ENCODE measurements at places on chromosomes 7 and 10. TPM values are rescaled to one million over a fixed set of nuclear protein-coding genes. Genes with fewer than 3 reads are reported as not detected.

GRCh38 chr7:46939089-46939488 lies 642.8 kb downstream of the TNS3 start:
- no peak for DNase-seq

GRCh38 chr7:2996141-2996540 lies 47.5 kb downstream of the CARD11 start:
- DNase-seq: no peak

DNA sequence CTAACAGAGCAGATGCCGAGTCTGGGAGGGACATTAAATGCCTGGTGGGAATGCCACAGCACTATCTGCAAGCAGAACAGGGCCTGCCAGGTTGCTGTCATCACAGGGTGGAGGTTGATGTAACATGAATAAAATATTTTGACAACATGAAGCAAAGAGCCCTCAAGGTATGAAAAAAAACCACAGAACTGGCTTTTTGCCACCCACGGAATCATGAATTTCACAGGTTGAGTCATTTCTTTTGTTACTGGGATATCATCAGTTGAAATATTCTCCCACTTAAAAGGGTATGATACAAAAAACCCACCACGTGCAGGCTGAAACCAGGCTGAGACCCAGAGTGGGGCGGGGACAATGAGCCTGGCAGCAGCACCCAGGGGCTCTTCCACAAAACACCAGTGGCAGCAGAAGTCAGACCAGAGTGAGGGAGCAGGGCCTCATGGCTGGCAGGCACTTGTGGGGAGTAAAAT lies 220.1 kb downstream of the TNS3 start:
- DNase-seq: no peak

- no peak for DNase-seq
Observed at GRCh38 chr10:18196806-18197550, 56.8 kb downstream of the CACNB2 start.

UTF1 gene
- total RNA-seq: not detected

CHN2 gene
- 22.5 TPM for total RNA-seq

DNA sequence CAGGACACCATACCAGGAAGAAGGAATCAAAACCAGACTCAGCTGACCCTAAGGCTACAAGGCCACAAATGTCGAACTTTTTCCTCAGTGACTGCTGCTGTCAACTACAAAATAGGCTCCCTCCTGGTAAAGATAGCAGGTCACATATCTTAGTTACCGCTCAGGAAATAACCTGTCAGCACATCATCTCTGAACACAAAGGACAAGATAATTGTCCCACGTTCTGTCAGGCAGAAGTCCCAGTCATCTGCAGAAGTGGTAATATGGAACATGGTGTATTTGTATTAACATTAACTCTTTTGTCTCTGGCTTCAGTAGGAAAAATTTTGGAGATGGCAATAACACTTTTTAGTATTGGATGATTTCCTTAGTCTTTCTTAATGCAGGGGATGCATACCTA lies 630.2 kb upstream of the LRRTM3 start:
- DNase-seq: no peak

GRCh38 chr10:25902002-25902401 lies 32.0 kb upstream of the MYO3A start:
- no peak for DNase-seq

- peak; percentile 59 for DNase-seq
Observed at GRCh38 chr10:132911786-132912097, 30.6 kb downstream of the CFAP46 start.

- DNase-seq: no peak
Observed at GRCh38 chr10:71921324-71922027, 42.7 kb upstream of the CHST3 start.

- DNase-seq: no peak
Observed at GRCh38 chr7:155810770-155811559, 1.3 kb downstream of the SHH start.

- no peak for DNase-seq
Observed at GRCh38 chr7:36855330-36855729, 131.0 kb upstream of the AOAH start.

CISD1 gene
- total RNA-seq: 38.0 TPM

MNX1 gene
- 1.1 TPM for total RNA-seq

DNA sequence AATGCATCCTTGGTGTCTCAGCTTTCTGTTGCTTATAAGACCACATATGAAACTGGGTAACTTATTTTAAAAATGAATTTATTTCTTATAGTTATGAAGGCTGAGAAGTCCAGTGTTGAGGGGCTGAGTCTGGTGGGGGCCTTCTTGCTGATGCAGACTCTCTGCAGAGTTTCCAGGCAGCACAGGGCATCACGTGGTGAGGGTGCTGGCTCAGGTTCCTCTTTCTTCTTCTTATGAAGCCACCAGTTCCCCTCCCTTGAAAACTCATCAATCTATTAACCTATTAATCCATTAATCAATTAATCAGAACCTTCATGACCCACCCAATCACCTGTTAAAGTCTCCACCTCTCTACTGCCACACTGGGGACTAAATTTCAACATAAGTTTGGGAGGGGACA lies 595.6 kb upstream of the NRP1 start:
- no peak for DNase-seq

- no peak for DNase-seq
Observed at GRCh38 chr10:7438196-7438986, 27.6 kb upstream of the SFMBT2 start.

NPY gene
- total RNA-seq: not detected

DNA sequence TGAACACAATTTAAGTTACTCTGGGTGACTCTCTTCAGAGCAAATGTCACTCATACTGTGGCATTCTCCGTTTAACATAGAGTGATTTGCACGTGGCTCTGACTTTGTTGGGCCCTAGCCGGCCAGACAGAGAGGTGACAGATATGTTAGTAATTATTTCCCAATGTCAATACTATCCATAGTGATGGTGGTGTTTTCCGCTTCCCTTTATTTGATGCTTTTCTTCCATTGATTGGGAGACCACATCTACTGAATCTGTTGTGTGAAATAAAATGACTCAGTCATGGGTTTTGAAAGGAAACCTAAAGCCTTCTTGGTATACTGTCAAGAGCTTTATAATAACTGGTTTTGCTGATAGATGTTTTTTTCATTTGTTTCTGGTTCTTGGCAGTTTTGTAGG lies 7.4 kb downstream of the AVL9 start:
- DNase-seq: no peak

GRCh38 chr10:17831341-17831740 lies 22.2 kb downstream of the MRC1 start:
- no peak for DNase-seq

DNA sequence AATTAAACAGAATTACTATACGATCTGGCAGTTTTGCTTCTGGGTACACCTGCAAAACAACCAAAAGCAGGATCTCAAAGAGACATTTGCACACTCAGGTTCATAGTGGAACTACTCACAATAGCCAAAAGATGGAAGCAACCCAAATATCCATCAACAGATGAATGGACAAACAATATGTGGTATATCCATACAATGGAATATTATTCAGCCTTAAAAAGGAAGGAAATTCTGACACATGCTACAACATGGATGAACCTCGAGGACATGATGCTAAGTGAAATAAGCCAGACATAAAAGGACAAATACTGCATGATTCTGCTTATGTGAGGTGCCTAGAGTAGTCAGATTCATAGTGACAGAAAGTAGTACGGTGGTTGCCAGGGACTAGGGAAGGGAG lies 330.7 kb downstream of the PLXNA4 start:
- DNase-seq: no peak

- no peak for DNase-seq
Observed at GRCh38 chr10:61398366-61399129, 54.6 kb downstream of the TMEM26 start.

- DNase-seq: no peak
Observed at GRCh38 chr10:63266391-63267316, 133.5 kb downstream of the NRBF2 start.

DNA sequence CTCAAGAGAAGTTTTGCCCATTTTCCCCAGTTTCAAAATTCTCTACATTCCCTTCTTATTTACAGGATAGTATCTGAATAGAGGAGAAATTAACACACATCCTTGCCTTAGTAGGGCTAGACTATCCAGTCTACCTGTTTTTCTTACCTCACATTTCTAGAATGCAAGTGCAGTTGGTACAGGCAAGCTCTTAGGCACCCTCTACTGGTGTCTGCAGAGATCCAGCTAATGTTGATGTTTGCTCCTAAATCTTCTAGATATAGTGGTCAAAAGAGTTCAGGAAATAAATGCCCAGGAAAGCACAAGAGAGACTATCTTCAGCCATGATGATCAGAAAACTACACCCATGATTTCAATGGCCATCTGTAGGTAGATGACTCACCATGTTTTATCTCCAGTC lies 205.3 kb downstream of the HTR7 start:
- no peak for DNase-seq

- DNase-seq: no peak
Observed at GRCh38 chr7:6266699-6267098, 5.7 kb downstream of the CYTH3 start.

DNA sequence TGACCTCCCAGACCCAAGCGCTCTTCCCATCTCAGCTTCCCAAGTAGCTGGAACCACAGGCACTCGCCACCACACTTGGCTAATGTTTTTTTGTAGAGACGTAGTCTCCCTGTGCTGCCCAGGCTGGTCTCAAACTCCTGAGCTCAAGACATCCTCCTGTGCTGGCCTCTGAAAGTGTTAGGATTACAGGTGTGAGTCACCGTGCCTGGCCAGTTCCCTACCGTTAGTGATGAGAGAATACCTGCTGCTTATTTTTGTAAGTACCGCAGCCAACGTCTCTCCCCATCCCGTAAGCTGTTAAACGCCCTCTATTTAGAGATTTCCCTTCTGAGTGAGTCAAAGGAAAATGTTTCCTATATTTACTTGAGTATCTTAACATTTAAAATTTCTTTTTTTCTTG lies 38.5 kb upstream of the PDLIM1 start:
- DNase-seq: no peak

ZNF488 gene
- 0.09 TPM for total RNA-seq

NRCAM gene
- 20.6 TPM for total RNA-seq

DNA sequence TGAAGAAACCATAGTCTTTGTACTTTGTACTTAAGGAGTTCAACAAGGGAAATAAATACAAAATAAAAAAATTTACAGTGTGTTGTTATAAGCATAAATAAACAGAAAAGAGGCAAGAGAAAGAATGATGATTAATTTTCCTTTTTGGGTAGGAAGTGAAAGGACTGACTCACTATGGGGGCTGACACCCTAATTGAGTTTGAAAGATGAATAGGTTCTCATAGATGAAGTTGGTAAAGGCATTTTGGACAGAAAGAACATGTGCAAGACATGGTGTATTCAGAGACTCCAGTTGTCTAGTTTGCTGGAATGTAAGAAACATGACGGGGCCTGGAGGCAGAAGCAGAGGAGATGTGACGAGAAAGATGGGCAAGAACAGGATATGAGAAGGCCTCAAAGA lies 83.7 kb downstream of the VPS50 start:
- DNase-seq: no peak

DNA sequence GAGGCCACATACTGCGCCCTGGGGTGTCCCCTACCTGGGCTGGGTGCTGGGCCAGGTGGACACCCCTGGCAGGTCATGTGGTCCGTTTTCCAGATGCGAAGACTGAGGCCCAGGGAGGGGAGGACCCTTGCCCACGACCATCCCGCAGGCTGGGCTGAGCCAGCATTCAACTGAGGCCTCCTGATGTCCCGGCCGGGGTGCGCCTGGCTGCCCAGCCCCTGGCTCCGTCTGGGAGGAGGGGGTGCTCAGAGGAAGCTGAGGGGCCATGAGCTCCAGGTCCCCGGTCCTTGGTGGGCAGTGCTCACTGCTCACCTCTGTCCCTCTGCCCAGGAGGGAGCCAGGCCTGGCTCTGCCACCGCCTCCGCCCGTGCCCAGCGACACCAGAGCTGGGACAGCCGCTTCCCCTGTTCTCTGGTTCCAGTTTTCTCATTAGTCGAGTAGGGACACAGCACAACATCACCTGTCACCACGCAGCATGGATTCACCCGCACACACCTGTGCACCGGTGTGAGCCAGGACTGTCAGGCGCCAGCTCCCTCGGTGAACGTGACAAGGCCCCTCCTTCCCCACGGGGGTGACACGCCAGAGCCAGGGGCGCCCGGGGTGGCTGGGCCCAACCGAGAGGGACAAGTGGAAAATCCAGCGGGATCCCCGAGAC lies 139.7 kb downstream of the ELFN1 start:
- no peak for DNase-seq

DNA sequence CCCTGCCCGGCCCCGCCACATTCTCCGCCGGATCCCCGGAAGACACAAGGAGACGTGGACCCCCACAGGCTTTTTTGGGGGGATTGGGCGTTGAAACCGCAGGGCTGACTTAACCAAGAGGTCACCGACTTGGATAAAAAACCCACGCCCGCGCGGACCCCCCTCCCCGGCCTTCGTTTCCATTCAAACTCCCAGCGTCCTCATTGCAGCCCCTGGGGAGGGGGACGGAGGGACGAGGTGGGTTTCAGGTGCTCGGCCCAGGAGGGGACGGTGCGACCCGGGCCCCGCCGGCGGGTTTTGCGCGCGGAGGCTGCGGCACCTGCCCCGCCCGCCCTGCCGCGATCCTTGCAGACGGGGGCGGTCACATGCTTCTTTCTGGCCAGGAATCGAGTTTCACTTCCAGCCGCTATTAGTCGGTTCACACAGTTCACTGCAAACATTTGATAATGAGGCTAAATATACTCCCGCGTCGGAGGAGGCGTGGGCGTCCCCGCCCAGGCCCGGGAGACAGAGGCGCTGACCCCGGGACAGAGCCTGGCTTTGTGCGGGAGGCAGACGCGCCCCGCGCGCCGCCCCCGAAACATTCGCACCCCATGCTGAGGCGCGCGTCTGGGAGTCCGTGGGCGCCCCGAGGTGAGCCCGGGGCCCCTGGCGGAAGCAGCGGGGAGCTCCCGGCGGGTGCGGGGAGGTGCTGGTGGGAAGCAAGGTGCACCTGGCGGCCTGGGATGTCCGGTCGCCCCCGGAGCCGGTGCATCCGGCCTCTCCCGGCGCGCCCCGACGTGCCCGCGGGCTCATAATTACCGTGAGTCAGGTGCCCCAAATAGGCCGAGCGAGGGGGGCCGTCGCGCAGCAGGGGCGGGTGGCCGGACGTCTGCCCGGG lies 2.7 kb upstream of the PDGFA start:
- DNase-seq: peak; percentile 82

- DNase-seq: no peak
Observed at GRCh38 chr10:22633106-22633505, 81.3 kb downstream of the PIP4K2A start.

DNA sequence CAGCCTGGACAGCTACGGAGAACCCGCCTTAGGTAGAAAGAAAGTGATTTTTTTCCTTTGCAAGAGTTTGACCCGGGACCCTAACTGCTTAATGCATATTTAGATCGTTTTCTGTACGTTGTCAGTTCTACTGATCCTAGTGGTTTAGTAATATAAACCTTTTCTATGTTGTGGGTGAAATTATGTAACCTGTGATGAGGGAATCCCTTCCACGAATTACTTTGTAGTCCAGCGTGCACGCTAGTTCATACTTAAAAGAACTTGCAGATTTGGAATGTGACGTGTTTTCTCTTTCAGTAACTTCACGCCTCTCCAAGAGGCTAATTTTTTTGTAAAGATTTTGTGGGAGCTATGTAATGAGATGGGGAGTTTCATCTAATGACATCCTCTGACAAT lies 705 bp downstream of the SLF2 start:
- no peak for DNase-seq
